ENCODE measurements at places on chromosomes 3 and 15.
A peak's percentile ranks its signal among the peaks of the same experiment; 100 is the strongest.

GRCh38 chr3:123163141-123163540 lies 38.6 kb upstream of the SEC22A start:
- no peak for DNase-seq

GRCh38 chr3:72303926-72304325 lies 519.0 kb upstream of the PROK2 start:
- no peak for DNase-seq

DNA sequence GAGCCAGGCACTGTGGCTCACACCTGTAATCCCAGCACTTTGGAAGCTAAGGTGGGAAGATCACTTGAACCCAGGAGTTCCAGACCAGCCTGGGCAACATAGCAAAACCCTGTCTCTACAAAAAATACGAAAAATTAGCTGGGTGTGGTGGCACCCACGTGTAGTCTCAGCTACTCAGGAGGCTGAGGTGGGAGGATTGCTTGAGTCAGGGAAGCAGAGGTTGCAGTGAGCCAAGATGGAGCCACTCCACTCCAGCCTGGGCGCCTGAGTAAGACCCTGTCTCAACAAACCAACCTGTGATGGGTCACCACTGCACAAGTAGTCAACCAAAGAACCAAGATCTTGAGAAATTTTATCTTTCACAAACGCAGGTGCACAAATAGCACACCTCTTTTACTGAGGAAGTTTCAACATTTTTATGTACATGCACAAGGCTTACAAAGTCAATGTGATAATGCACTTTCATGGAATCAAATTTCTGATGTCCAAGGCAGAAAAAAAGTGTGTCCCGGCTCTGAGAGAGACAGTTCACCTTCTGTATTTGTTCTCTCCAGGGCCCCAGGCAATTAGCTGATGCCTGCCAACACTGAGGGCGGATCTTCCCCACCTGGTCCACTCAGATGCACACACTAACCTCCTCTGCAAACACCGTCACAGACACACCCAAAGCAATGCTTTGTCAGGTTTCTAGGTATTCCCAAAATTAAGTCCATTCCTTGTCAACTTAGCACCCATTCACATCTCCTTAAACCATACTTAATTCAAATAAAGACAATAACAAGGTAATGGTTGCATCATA lies 12.4 kb downstream of the ACAA1 start:
- no peak for DNase-seq

DNA sequence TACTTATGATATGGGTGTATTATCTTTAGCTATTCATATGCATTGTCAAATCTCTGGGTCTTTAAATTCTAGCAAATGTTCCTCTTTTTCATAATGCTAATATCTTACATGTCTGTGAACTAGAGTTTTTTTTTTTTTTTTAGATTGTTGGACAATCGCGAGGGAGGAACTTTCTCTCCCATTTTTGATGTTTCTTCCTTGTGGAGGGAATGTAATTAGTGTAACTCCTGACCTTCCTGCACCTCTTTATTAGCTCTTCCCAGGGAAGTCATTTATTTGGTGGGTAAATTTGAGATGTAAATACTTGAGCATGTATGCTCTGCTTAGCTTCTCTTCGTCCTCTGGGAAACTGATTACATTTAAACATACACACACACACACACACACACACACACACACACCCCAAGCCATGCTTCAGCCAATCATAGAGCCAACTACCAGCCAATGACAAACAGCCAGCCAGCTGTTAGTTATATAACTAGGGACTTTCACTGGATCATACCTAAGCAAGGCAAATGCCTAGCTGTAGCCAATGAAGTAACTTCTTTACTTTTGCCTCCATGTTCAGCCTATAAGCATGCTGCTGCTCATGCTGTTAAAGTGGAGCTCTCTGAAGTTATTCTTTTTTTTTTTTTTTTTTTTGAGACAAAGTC lies 8.3 kb upstream of the USP8 start:
- no peak for DNase-seq

GRCh38 chr3:135528413-135529015 lies 437.0 kb upstream of the PPP2R3A start:
- DNase-seq: no peak

GRCh38 chr3:181695661-181696491 lies 15.8 kb upstream of the SOX2 start:
- DNase-seq: peak; percentile 58

GRCh38 chr3:62570888-62571287 lies 197.5 kb upstream of the FEZF2 start:
- DNase-seq: no peak

- DNase-seq: no peak
Measured at GRCh38 chr3:170542704-170543103, 43.2 kb downstream of the SLC7A14 start.

- DNase-seq: no peak
Measured at GRCh38 chr3:168864107-168865021, 768.6 kb upstream of the GOLIM4 start.

DNA sequence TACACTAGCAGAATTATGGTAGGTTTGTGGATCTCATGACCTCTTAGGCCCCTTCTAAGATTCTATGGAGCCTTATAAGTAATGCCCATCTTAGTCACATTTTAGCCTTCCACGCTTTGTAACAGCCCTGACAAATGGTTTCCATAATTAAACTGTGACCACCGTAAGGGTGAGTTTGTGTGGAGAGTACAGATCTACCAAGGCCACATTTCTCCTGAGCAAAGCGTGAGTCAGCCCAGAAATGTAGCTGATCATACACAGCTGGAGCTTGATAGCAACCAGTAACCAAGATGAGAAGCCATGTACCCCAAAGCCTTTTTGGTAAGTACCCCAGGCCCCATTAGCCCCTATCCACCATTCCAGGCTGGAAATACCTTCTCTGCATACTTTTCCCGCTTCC lies 31.7 kb downstream of the CHAC1 start:
- DNase-seq: no peak

GRCh38 chr15:50945725-50946124 lies 37.2 kb downstream of the AP4E1 start:
- DNase-seq: no peak

DNA sequence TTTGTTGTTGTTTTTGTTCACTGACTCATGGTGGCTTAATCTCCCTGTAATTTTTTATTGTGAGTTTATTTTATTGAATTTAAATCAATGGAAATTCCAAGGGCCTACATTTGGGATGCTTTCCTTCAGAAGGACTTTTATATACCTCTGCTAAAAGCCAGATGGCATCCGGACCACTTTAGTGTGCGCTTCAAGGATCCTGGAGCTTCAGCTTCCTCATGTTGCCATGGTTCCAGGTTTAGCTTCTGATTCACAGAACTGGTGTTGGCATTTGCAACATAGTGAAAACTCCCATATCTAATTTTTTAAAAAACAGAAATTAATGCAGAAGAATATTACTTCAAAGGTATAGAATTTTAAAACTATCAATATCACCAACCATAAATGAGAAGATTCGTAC lies 8.5 kb upstream of the HACD2 start:
- DNase-seq: no peak

GRCh38 chr3:38994251-38994650 lies 57.5 kb downstream of the SCN11A start:
- DNase-seq: no peak

DNA sequence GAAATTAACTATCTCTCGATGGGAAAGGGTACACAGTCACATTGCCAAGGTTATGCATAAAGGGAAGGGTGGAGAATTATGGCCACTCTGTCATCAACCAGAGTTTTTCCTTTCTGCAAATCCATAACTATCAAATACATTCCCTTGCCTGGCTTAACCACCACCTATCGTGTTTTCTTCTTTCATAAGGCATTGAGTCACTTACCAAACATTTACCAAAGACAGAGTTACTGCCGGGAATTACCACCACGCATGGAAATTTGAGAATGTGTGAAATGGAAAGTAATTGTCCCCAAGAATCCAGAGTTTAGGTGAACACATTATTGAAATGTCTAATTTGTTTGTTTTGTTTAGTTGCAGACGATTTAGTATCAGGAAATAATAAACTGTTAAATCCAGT lies 134.3 kb upstream of the LRRN1 start:
- peak; percentile 9 for DNase-seq

GRCh38 chr3:121165397-121165837 lies 257.4 kb downstream of the STXBP5L start:
- DNase-seq: no peak

GRCh38 chr3:191566469-191566868 lies 105.5 kb downstream of the PYDC2 start:
- DNase-seq: no peak

DNA sequence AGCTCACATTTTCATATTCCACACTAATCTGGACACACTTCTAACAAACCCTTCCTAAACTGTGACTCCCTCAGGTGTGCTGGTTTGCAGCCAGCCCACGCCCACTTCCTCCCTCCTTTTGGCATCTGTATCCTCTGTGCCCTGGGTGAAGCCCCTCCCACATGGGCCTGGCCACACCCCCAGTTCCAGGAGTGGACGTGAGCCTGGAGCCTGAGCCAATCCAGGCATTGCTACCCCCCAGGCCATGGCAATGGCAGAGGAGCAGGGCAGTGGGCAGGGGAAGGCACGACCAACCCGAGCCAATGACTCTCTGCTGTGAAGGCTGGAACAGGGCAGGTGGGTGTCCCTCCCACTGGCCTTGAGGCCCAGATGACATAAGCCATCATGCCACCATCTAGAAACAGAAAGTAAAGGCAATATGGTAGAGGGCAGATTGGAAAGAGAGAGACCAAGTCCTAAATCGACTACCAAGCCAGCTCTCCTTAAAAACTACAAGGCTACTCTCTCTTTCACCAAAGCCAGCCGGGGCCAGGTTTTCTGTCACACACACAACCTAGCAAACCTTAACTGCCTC lies 18.6 kb downstream of the FAM174B start:
- DNase-seq: peak; percentile 62

GRCh38 chr3:149600634-149601033 lies 57.2 kb downstream of the WWTR1 start:
- no peak for DNase-seq

- DNase-seq: no peak
Measured at GRCh38 chr3:106508331-106508893, 639.6 kb upstream of the CBLB start.

Data from Calu3 (cell line).